ENCODE measurements at places on chromosomes 7 and 10.

DNA sequence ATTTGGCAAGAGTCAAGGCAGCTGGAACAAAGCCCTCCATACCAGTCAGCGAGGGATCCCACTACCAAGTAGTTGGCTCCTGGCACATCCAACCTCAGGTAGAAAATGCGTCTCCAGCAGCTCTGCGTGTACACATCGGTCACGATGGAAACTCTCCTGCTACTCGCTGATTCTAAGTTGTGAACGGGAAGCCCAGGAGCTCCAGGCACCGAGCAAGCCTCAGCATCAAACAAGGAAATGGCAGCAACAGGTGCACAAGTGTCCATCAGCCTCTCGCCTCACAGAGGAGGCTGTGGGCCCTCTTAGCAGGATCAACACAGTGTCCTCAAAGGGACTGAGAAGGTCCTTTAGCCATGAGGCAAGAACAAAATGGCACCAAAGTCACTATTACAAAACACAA lies 127.0 kb downstream of the TCERG1L start:
- no peak for DNase-seq

GRCh38 chr7:128940494-128941322 lies 3.0 kb downstream of the IRF5 start:
- no peak for DNase-seq

DNA sequence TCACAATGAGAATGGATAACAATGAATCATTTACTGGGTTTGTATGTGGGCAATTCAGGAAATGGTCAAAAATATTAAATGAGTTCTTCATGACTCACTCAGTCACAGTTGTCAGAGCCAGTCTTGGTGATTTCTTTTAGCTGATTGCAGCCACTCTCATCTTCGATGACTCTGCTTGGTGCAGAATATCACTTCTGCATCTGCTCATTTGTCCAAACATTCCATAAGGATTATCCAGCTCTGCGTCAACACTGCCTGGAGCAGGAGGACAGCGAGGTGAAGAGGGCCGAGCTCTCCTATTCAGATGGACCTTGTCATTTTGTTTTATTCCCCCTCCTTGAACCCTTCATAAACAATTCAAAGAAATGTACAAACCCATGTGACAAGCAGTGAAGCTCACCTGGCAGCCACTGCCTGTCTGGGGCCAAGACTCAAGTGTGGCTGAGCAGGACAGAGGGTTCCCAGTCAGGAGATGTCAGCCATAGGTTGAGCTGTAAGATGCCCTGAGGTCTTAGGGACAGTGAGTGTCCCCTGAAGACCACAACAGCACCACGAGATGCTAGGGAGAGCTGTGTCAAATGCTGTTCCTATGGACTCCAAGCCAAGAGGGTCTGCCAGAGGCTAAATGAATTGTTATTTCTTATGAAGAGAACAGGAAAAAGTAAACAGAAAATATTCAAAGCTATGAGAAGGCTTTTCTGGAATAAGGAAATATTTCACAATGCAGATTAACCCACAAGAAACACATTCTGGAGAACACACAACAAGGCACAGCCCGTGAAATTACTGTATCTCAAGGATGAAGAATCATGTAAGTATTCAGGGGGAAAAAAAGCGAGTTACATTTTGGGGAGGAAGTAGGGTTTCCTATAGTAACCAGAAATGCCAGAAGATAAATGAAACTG lies 33.1 kb upstream of the EGFR start:
- DNase-seq, result no peak

DNA sequence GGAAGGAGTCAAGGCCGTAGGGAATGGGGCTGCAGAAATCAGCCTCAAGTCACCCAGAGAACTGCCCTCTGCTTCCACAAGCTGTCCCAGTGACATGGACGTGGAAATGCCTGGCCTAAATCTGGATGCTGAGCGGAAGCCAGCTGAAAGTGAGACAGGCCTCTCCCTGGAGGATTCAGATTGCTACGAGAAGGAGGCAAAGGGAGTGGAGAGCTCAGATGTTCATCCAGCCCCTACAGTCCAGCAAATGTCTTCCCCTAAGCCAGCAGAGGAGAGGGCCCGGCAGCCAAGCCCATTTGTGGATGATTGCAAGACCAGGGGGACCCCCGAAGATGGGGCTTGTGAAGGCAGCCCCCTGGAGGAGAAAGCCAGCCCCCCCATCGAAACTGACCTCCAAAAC lies 50.2 kb upstream of the PDCD4 start:
- DNase-seq, result no peak

DNA sequence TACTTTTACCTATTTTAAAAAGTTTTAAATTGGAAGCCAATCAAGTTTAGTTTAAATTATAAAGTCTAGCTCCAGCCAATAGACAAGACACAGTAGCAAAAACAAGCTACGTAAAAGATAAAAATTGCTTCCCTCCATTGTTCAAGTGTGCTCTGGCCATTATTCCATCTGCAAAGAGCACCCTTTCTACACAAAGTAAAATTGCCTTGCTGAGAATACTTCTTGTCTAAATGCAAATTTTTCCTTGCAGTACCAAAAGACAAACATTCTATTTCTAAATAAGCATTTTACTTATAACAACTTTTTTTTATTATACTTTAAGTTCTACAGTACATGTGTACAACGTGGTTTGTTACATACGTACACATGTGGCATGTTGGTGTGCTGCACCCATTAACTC lies 75.9 kb upstream of the ZNF746 start:
- no peak for DNase-seq

DNA sequence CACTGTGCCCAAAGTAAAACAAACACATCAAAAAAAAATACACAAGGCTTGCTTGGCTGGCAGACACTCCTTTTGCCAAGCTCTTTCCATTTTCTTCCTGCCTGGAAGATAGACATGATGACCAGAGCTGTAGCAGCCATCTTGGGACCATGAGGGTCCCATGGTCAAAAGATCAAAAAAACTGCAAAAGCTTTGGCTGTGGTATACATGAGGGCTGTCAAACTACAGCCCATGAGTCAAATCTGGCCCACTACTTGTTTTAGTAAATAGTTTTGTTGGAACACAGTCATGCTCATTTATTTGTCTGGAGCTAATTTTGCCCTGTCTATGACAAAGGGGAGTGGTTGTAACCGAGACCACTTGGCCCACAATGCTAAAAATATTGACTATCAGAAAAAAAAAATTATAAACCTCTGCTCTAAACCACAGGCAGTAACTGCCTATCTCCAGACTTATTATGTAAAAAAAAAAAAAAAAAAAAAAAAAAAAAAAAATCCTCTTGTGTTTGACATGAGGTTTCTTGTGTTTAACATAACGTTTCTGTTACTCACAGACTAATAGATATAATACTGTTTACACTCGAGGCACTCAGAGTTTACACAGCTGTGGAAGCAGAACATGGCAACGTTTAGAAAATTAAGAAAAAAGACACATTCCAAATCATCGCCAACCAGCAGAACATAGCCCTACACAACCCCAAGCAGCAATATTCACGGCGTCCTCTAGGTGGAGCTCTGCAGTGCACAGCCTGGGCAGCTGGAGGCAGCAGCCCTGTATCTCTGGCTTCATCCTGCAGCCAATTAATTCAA lies 36.9 kb downstream of the ASB13 start:
- peak; percentile 50 for DNase-seq
